ENCODE measurements at places on chromosomes 5 and 9.

DNA sequence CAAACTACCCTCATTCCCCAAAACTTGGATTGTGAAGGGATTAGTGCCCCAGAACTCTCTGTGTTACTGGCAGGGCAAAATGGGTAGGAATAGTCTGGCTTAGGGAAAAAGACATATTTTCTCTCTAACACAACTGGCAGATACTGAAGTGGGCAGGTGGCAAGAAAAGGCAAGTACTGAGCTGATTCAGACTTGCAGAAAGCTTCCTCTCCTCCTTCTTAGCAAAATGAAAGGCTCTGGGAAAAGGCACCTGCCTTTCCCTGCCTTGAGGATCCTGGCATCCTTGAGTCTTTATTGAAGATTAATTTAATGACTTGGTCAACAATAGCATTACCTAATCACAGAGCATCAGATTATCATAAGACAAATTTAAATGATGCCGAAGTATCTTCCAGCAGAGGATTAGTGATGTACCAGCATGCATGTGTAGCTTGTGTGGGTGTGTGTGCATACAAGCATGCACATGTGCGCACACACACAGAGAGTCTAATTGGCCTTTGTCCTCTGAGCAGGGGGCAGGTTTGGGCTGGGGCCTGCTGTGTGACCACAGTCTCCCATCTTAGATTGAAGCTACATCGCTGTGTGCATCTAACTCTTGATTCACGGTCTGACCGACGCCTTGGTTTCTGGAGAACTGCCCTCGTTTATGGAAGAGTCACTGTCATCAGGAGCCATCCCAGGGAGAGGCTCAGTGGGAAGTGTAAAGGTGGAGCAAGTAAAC lies 294.8 kb downstream of the AOPEP start:
- peaks cover 98% of the 10 kb centered on the region for H3K4me1 ChIP-seq
- H3K27me3 ChIP-seq: no peaks in the 10 kb centered on the region
- DNase-seq: no peak
- peak overlapping the region; percentile 94 for H3K27ac ChIP-seq
- peaks cover 13% of the 10 kb centered on the region for H3K36me3 ChIP-seq

DNA sequence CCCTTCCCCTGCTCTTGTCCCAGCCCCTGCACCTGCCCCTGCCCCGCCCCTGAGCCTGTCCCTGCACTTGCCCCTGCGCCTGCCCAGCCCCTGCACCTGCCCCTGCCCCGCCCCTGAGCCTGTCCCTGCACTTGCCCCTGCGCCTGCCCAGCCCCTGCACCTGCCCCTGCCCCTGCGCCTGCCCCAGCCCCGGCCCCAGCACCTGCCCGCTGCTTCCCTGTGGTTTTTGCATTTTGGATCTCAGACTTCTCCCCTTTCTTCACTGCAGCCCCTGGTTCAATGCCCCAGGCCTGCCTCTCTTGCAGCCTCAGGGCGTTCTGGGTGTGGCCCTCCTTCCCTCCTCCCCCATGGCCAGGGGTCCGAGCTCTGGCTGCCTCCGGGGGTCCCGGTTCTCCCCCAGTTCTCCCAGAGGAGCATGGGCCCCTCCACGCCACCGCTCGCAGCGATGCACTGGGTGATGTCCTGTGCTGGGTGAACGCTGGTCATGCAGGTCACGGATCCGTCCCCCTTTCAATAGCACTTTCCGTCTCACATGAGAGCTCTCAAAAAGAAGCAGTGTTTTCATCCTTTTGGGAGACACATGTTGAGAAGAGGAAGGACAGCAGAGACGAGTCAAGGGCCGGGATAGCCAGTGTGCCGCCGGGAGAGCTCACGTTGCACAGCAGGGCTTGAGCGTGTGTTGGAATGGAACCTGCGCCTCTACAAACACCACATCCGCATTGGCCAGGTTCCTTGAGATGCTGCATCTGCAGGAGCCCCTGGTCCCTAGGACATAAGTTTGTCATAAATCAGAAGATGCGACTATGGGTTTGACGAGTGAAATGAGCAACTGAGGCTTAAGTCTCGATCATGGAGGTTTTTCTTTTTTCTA lies 44.0 kb upstream of the IRX4 start:
- no peaks in the 10 kb centered on the region for H3K4me1 ChIP-seq
- H3K27me3 ChIP-seq: peaks cover 55% of the 10 kb centered on the region
- H3K36me3 ChIP-seq: no peaks in the 10 kb centered on the region
- no peak overlapping the region for H3K4me3 ChIP-seq

DNA sequence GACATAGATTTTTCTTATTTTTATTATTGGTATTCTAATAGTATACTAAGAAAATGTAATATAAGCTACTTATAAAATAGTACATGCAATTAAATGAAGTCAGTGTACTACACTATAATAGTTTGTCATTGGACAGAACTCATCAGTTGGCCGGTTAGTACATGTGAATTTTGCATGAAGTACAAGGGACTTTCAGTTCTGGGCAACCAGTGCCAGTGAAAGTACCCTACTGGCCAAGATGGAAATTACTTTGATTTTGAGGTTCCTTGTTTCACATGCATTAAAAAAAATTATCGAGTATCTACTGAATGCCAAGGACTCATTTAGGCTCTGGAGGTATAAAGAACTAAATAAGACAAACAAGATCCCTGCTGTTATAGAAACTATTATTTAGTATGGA lies 213.4 kb upstream of the ELL2 start:
- peaks cover 24% of the 10 kb centered on the region for H3K4me1 ChIP-seq
- H3K36me3 ChIP-seq: no peaks in the 10 kb centered on the region
- no peak overlapping the region for H3K27ac ChIP-seq
- no peaks in the 10 kb centered on the region for H3K27me3 ChIP-seq
- DNase-seq: no peak

- H3K4me3 ChIP-seq: no peak overlapping the region
- peaks cover 14% of the 10 kb centered on the region for H3K27me3 ChIP-seq
- H3K36me3 ChIP-seq: no peaks in the 10 kb centered on the region
- no peak overlapping the region for H3K27ac ChIP-seq
These were observed 184.0 kb downstream of the FBXO4 start for GRCh38 chr5:42109006-42109572.

- no peak overlapping the region for H3K27ac ChIP-seq
- H3K4me1 ChIP-seq: no peaks in the 10 kb centered on the region
- no peaks in the 10 kb centered on the region for H3K36me3 ChIP-seq
These were observed 43.0 kb downstream of the CYFIP2 start for GRCh38 chr5:157308836-157309465.

- H3K27me3 ChIP-seq: no peaks in the 10 kb centered on the region
- no peak for DNase-seq
- peaks cover 31% of the 10 kb centered on the region for H3K4me1 ChIP-seq
- H3K4me3 ChIP-seq: no peak overlapping the region
These were observed 174.6 kb downstream of the ADAMTS6 start for GRCh38 chr5:65307088-65307487.

- no peaks in the 10 kb centered on the region for H3K27me3 ChIP-seq
- no peak for DNase-seq
- no peaks in the 10 kb centered on the region for H3K36me3 ChIP-seq
- H3K27ac ChIP-seq: no peak overlapping the region
- no peak overlapping the region for H3K4me3 ChIP-seq
These were observed 255.9 kb upstream of the ADRA1B start for GRCh38 chr5:159660401-159660800.

- H3K4me1 ChIP-seq: no peaks in the 10 kb centered on the region
- H3K4me3 ChIP-seq: no peak overlapping the region
- DNase-seq: no peak
- no peak overlapping the region for H3K27ac ChIP-seq
These were observed 24.9 kb upstream of the ELAVL2 start for GRCh38 chr9:23850690-23851629.

GRCh38 chr9:18253950-18254349 lies 220.0 kb upstream of the ADAMTSL1 start:
- no peak overlapping the region for H3K27ac ChIP-seq
- DNase-seq: no peak
- no peaks in the 10 kb centered on the region for H3K36me3 ChIP-seq
- H3K27me3 ChIP-seq: no peaks in the 10 kb centered on the region

- H3K4me3 ChIP-seq: no peak overlapping the region
- no peaks in the 10 kb centered on the region for H3K36me3 ChIP-seq
- peaks cover 15% of the 10 kb centered on the region for H3K4me1 ChIP-seq
- no peaks in the 10 kb centered on the region for H3K27me3 ChIP-seq
- H3K27ac ChIP-seq: no peak overlapping the region
These were observed 6.4 kb upstream of the NR3C1 start for GRCh38 chr5:143409926-143410325.

GRCh38 chr5:9497347-9497746 lies 48.5 kb downstream of the SEMA5A start:
- H3K4me1 ChIP-seq: no peaks in the 10 kb centered on the region
- H3K4me3 ChIP-seq: no peak overlapping the region
- H3K27me3 ChIP-seq: no peaks in the 10 kb centered on the region
- no peaks in the 10 kb centered on the region for H3K36me3 ChIP-seq

DNA sequence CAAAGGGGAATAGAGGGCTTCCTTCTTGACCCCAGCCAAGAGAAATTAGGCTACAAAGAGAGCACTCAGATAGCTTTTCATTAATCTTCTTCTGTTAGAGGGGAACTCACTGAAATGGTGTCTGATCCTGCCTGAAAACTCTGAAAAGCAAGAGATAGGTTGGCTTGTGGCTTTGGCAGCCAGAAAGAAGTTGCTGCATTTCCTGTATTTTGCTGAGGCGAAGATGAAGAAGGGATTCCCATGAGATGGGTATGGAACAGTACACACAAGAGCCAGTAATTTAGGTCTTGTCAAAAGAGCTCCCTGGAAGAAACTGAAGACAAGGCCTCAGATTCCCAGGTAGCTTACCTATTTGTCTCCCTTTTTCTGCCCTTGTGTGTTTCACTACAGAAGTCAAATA lies 120.9 kb upstream of the TARS1 start:
- H3K27ac ChIP-seq: no peak overlapping the region
- H3K4me1 ChIP-seq: no peaks in the 10 kb centered on the region
- no peaks in the 10 kb centered on the region for H3K36me3 ChIP-seq
- no peaks in the 10 kb centered on the region for H3K27me3 ChIP-seq
- no peak for DNase-seq

DNA sequence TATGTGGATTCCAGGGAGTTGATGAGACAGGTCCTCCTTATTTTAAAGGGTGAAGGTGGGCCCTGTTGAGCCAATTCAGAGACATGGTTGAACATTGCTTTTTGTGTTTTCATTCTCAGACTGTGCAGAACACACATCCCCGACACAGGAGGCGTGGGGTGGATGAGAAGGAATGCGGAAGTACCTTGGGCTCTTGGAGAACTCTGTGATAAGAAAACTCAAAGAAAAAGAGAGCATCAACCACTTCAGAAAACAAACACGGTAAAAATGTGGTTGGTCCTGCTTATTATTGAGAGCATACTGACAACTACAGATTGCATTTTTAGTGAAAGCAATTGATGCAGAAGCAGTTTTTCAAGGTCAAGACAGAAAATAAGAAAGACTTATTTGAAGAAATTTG lies 659.8 kb downstream of the IRX1 start:
- no peak for DNase-seq
- no peak overlapping the region for H3K27ac ChIP-seq
- no peaks in the 10 kb centered on the region for H3K27me3 ChIP-seq
- H3K4me3 ChIP-seq: no peak overlapping the region
- H3K36me3 ChIP-seq: no peaks in the 10 kb centered on the region
- H3K4me1 ChIP-seq: no peaks in the 10 kb centered on the region

- no peak within 1 kb of the TSS for H3K27ac ChIP-seq
- H3K27me3 ChIP-seq: peaks cover 17% of the 10 kb centered on the region
- no peak for DNase-seq
- H3K4me3 ChIP-seq: no peak within 1 kb of the TSS
These were observed at the start of gene IL4 for GRCh38 chr5:132673939-132674630. Gene IL4, plus strand, starts transcription at chr5:132673989. Its CDS starts 62 bp downstream, at chr5:132674051.

DNA sequence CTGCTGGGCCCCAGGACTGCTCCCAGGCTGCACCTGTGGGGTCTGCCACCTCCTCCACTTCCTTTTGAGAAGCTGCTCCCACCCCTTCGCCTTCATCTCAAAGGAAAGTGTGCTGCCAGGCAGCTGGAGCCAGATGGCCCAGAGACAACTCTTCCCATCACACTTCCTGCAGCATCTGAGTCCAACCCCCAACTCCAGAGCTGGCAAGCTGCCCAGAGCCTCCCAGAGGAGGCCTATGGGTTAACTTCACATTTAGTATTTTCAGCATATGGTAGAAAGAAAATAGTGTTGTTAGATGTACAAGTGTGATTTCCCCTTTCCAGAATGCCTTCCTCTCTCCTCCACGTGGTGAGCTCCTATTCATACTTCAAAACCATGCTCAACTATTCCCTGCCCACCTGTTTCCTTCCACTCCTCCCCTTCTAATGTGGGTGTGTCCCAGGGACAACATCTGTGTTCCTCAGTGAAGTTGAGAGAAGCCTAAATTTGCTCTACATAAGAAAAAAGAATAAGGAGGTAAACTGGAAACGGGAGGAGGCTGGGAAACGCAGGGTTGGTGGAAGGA lies 38.6 kb upstream of the KCNMB1 start:
- peaks cover 31% of the 10 kb centered on the region for H3K27me3 ChIP-seq
- no peak overlapping the region for H3K27ac ChIP-seq
- no peaks in the 10 kb centered on the region for H3K36me3 ChIP-seq
- no peak overlapping the region for H3K4me3 ChIP-seq

DNA sequence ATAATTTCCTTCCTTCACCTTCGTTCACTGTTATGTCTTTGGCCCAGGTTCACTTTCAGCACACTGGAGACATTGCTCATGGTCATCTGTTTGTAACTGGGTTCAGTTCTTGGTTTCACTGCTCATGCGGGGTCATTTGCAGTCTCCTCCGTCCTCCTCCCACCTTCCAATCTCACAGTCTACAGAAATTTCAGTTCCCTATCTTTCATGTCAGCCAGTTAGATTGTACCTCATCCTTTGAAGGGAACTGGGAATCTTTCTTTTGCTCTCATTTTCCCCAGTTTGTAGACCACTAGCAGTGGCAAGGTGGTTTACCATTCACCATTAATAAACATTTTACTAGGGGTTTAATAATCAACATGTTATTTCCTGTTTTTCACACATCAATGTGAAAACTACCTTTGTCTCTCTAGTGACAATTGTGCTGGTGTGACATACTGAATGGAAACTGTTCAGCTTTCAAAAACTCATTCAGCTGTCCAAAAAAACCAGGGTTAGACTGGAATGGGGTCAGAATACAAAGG lies 100.9 kb upstream of the IL6ST start:
- H3K27ac ChIP-seq: no peak overlapping the region
- no peaks in the 10 kb centered on the region for H3K36me3 ChIP-seq
- no peak for DNase-seq
- H3K4me3 ChIP-seq: no peak overlapping the region

DNA sequence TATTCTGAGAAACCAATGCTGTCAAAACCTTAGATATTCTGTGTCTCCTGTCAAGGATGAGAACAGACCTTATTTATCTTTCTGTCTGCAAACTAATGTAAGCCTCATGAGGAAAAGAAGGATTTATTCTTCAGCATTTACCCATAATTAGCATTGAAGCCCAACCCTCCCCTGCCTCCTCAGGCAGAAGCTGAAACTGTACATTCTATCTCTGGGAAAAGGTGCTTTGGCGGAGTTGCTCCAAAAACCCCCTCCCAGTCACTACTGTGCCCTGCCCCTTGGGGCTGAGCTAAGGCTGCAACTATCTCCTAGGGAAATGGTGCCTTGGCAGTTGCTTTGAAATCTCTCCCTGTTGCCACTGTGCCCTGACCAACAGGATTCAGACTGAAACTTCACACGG lies 106.2 kb upstream of the TLR4 start:
- H3K4me1 ChIP-seq: no peaks in the 10 kb centered on the region
- H3K27ac ChIP-seq: no peak overlapping the region
- no peak overlapping the region for H3K4me3 ChIP-seq
- no peaks in the 10 kb centered on the region for H3K27me3 ChIP-seq

- no peaks in the 10 kb centered on the region for H3K4me1 ChIP-seq
- no peak overlapping the region for H3K4me3 ChIP-seq
- H3K27ac ChIP-seq: no peak overlapping the region
- H3K36me3 ChIP-seq: no peaks in the 10 kb centered on the region
- H3K27me3 ChIP-seq: no peaks in the 10 kb centered on the region
These were observed 33.9 kb downstream of the MRPS30 start for GRCh38 chr5:44842496-44843282.

- DNase-seq: no peak
- H3K27me3 ChIP-seq: no peaks in the 10 kb centered on the region
- peaks cover 65% of the 10 kb centered on the region for H3K4me1 ChIP-seq
- no peak overlapping the region for H3K4me3 ChIP-seq
- H3K36me3 ChIP-seq: no peaks in the 10 kb centered on the region
These were observed 79.5 kb upstream of the FAM169A start for GRCh38 chr5:74945561-74946165.

Data from HepG2 (cell line).